ENCODE measurements at places on chromosomes 16 and 17.

GRCh38 chr16:24430954-24431760, 108.2 kb upstream of the RBBP6 start:
- DNase-seq, result peak; percentile 35

- no peak for DNase-seq
These were observed 761 bp upstream of the LAT start for GRCh38 chr16:28984091-28984490.

GRCh38 chr16:50537533-50538290, 10.5 kb upstream of the NKD1 start:
- DNase-seq, result peak; percentile 54

- no peak for DNase-seq
These were observed 197.3 kb upstream of the SDK2 start for GRCh38 chr17:73841431-73842060.

DNA sequence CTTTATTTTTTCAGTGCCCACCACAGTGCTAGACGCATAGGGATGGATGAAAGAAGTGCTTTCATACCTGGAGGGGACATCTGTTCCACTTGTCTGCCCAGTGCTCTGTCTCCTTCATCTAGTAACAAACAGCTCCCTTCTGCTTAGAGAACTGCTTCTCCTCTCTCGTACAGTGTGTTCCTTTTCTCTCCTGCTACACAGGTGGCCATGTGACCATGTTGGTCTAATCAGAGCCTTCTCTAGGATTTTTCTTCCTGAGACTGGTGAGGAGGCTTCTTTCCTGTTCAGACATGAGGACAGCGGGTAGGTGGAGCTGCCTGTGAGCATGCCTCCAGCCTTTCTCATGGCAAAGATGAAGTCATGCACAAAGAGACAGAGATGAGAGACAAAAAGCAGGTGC, 182.7 kb downstream of the TMEM132E start:
- no peak for DNase-seq

DNA sequence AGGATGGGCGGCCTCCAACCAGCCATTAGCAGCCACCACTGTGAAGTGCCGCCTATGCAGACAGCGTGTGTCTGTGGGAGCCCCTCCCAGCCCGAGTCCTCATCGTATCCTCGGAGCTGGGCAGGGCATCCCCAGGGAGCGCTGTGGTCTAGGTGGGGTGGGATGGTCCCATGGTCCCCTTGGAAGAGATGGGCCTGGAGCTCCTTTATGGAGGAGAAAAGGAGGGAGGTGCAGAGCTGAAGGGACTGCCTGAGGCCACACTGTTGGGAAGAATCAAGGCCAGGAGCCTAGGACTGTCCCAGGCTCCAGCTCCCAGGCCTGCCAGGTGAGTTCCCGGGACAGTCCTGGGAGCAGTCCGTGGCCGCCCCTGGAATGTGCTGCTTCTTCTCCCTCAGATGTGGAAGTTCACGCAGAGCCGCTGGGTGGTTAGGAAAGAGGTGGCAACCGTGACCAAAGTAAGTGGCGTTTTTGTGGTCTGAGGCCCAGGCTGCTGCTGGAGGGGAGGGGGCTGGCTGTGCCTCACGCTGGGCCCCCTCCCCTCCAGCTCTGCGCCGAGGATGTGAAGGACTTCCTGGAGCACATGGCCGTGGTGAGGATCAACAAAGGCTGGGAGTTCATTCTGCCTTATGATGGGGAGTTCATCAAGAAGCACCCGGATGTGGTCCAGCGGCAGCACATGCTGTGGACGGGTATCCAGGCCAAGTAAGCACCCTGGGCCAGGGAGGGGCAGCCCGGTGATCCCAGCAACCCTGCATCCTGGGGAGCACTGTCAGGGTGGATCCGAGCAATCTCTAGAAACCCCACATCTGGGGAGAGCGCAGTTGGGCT, 27.0 kb downstream of the POLR3E start:
- DNase-seq, result no peak

GRCh38 chr17:64692187-64692586, 30.1 kb upstream of the SMURF2 start:
- DNase-seq, result no peak

GRCh38 chr16:27225536-27226360, 22.4 kb downstream of the KDM8 start:
- DNase-seq, result no peak

DNA sequence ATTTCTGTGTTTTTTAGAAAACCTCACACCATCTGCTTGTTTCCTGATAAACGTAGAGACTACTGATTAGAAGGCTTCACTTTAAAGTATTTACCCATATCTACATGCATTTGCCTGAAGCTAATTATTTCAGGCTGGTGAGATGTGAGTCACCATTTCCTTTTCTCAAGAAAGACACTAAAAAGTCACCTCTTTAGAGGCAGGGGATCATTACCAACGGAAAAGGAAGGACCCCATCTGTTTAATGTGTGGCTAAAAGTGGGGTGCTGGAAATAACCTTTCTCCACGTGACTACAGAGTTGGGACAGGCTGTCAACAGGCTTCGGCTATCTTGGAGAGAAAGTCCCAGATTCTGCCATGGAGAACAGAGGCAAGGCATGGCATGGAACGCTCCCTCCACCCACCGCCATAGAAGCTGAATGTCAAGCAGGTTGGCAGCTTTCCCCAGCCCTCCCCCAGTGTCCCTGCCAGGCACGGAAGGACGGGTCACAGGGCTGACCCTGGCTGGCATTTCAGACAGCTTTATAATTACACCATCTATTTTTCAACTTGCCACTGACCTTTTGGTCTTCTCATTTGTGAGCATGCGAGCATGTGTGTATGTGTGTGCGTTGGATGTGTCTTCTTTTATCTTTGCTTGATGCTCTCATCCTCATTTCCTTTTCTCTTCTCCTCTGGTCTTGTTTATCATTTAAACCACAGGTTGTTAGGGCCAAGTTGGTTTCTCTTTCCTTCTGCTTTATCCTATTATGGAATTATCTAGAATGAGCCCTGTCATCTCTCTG, 157.0 kb downstream of the CPPED1 start:
- DNase-seq, result peak; percentile 17

GRCh38 chr17:16314859-16315258, 38.4 kb downstream of the CENPV start:
- DNase-seq, result no peak

GRCh38 chr17:50319306-50320004, 26.5 kb upstream of the XYLT2 start:
- DNase-seq, result no peak

GRCh38 chr17:66636111-66636510, 198.8 kb upstream of the CACNG5 start:
- peak; percentile 35 for DNase-seq

DNA sequence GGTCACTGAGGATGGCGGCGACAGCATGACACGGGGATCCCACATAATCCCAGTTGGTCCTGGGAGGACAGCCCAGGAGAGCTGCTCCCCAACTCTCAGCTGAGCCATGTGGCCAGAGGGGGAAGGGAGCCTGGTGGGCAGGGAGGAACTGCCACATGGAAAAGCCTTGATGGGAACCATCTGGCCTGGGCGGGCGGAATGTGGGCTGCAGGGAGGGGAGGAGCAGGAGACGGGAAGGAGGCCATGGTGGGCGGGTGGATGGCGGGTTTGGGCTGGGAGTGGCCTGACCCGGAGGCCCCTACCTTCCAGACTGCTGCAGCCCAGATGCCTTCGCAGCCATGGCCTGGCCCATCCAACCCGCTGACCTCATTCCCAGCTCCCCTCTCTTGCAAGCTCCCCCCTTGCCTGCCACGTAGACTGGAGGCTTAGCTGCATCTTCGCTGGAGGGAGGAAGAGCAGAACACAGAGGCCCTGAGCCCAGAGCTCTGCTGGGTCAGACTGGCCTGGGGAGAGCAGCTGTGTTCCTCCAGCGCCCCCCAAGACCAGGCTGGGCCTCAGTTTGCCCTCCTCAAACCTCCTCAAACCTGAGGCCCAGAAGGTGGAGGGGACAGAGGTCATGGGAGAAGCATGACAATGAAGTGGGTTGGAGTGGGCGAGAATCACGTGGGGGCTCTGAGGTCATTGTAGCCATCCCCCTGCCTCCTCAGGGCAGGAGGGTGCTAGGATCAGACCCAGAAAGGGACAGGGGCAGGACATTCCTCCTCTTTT, 8.2 kb upstream of the COL1A1 start:
- DNase-seq, result peak; percentile 95

DNA sequence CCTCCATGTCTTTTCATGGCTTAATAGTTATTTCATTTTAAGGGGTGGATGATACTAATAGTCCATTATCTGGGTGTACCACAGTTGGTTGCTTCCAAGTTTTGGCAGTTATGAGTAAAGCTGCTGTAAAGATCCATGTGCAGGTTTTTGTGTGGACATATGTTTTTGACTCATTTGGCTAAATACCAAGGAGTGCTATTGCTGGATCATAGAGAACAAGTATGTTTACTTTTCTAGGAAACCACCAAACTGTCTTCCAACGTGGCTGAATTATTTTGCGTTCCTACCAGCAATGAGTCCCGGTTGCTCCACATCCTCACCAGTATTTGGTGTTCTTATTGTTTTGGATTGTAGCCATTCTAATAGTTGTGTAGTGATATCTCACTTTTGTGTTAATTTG, 181.9 kb downstream of the SPECC1 start:
- peak; percentile 89 for DNase-seq

DNA sequence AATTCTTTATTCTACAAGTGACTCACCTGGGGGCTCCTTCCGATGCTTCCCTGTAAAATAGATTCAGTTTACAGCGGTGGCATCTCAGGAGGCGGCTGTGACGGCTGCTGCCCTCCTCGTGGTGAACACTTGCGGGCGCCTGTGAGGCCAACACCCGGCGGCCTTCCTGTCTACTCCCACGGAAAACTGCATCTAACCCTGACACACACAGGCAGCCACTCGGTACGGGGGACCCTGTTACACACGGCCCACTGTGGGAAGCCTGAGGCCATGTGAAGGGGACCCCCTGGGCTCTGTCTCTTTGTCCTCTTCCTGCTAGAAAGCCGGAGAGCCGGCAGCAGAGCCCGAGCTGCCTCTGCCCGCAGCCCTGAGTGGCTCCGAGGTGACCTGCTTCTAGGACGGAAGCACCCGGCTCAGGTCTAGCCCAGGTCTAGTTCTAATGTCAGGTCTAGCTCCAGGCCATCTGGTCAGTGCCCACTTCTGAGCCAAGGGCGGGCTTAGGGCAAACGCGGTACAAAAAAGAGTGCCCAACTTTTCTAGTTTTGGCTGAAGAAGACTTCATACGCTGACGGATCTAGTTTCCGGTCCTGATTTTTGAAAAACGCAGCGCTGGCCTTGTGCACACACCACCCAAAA, 159.4 kb downstream of the ENGASE start:
- no peak for DNase-seq

DNA sequence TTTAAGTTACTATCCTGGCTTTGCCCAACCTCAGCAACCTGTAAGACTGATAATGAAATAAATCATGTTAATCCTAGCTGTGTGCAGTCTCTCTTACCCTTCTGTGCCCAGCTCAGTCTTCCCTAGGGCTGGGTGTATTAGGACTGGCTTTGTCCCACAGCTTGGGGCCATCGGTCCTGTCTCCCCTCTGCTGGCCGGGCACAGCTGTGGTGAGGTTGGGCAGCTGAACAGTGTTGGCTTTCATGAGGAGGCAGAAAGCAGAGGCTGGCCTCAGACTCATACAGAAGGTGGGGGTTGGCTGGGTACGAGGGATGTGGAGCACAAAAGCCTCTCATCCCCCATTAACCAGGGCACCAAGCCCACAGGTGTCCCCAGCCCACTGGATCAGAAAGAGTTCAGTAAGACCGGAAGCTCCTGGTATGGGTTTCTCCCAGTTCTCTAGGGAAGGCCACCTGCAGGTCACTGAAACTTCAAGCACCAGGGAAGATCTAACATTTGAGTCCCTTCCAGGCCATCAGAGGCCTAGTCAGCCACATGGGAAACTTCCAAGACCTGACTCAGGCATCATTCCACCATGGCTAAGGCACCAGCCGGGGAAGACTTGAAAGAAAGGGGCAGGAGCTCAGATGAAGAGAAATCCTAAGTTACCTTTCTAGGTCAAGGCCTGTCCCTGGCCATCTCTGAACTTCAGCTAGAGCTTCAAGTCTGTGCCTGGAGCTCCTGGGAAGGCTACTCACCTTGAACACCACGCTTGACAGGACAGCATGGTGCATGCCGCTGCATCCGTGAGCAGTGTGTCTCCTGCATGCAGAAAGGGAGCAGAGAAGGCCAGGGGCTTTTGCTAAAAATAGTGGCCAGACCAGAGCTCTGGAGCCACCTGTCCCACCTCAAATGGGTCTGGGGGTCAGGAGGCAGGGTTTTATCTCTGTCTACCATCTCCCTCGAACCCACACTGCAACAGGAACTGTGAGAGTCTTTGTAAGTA, 8.8 kb downstream of the CNP start:
- DNase-seq, result no peak

DNA sequence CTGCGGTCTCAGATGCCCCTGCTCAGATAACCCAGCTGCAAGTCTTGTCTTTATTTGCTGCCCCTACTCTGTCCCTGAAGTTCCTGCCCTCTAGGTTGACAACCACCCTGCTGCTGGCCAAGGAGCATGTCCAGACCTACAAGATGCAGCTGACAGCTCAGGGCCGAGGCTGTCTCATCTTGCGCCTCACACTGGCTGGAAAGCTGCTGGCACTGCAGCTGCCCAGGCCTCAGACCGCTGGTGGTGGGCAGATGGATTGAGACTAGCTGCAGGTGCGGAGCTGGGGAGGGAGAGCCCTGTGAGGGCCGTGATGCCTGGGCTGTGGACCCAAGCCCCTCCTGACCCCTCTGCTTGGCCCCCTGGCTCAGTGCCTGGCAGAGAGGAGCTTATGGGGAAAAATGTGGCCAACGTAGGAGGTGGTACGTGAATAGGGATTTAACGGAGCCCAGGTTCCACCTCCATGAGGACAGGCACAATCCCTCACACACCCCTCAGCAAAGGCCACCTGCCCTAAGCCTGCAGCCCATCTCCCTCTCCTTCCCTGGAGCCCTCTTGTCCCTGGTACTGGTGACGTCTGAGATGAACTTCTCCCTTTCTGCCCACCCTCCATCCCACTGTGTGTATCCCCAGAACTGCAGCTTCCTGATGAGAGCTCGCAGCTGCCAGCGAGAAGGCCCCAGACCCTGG, 8.3 kb upstream of the GALK1 start:
- no peak for DNase-seq

GRCh38 chr16:67024384-67025209, 4.4 kb upstream of the CBFB start:
- DNase-seq, result no peak

DNA sequence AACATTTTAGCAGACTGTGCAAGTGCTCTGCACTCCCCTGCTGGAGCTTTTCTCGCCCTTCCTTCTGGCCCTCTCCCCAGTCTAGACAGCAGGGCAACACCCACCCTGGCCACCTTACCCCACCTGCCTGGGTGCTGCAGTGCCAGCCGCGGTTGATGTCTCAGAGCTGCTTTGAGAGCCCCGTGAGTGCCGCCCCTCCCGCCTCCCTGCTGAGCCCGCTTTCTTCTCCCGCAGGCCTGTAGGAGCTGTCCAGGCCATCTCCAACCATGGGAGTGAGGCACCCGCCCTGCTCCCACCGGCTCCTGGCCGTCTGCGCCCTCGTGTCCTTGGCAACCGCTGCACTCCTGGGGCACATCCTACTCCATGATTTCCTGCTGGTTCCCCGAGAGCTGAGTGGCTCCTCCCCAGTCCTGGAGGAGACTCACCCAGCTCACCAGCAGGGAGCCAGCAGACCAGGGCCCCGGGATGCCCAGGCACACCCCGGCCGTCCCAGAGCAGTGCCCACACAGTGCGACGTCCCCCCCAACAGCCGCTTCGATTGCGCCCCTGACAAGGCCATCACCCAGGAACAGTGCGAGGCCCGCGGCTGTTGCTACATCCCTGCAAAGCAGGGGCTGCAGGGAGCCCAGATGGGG, 3.1 kb downstream of the GAA start:
- DNase-seq, result peak; percentile 19

Measured in ELR (cell line).